ENCODE measurements at places on chromosomes 11 and 22.

- DNase-seq, result no peak
Measured at GRCh38 chr11:113859665-113860064, 15.7 kb downstream of the USP28 start.

DNA sequence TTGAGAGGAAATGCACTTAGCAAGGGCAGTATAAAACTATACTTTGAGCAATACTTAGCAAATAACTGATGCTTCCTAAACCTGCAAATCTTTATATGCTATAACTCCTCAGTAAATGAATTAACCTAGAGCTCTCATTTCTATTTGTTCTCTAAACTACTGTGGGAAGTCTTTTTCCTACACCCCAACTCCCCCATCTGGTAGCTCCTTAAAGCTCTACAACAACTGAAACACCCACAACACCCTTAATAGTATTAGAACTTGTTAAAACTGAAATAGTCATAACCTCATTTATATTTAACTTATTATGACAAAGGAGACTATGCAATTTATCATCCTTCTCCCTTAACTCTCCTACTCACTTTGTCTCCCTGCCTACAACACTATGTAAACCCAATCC, 43.4 kb downstream of the GUCY1A2 start:
- no peak for DNase-seq

GRCh38 chr22:42145175-42145574, 14.6 kb upstream of the CYP2D6 start:
- DNase-seq, result peak; percentile 74

DNA sequence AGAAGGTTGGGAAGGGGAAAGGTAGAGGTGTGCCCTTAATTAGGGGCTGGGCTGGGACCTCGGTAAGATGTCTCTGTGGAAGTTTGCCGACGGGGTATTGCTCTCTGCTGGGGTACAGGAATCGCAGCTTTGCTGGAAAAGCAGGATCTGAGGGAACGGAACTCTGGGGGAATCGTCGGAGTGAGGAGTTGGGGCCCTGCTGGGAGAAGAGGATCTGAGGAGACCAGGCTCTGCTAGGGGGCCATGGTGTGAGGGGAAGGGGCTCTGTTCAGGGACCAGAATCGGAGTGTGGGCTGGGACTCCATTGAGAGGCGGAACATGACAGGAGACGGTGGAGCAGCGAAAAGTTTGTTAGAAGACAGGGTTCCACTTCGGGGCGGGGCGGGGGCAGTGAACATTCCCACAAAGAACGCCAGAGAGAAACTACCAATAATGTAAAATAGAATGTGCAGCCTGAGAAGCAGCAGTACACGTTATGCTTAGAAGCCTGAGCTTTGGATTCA, 456 bp downstream of the AAMDC start:
- DNase-seq, result peak; percentile 65

GRCh38 chr11:44316659-44317240, 6.8 kb upstream of the ALX4 start:
- no peak for DNase-seq

DNA sequence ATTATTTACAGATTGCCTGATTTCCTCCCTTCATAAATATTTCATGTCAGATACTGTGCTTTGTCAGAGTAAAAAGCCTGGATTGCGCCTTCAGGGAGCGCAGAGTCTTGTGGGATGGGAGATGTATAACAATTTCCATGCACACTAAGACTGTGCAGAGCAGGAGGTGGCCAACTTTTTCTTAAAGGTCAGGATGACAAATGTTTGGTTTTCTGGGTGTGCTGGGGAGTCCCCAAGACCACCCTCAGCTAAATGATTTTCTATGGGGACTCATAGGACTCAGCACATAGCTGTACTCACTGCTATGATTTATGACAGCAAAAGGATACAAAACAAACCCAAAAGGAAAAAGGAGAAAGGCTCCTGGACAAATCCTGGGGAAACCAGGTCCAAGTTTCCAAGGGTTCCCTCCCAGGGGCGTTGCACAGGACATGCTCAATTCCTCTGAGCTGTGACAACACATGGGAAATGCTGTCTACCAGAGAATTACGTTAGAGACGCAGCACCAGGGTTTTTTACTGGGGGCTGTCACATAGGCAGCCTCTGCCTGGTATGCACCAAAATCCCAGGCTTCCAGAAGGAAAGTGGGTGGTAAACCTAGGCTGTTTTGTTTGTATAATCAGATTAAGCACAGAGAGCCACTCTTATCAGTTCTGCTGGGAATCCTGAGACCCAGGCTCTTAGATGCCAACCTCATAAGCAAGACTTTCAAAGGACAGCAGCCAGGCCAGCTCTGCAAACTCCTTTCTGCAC, 59.1 kb downstream of the CSNK2A3 start:
- DNase-seq, result no peak

DNA sequence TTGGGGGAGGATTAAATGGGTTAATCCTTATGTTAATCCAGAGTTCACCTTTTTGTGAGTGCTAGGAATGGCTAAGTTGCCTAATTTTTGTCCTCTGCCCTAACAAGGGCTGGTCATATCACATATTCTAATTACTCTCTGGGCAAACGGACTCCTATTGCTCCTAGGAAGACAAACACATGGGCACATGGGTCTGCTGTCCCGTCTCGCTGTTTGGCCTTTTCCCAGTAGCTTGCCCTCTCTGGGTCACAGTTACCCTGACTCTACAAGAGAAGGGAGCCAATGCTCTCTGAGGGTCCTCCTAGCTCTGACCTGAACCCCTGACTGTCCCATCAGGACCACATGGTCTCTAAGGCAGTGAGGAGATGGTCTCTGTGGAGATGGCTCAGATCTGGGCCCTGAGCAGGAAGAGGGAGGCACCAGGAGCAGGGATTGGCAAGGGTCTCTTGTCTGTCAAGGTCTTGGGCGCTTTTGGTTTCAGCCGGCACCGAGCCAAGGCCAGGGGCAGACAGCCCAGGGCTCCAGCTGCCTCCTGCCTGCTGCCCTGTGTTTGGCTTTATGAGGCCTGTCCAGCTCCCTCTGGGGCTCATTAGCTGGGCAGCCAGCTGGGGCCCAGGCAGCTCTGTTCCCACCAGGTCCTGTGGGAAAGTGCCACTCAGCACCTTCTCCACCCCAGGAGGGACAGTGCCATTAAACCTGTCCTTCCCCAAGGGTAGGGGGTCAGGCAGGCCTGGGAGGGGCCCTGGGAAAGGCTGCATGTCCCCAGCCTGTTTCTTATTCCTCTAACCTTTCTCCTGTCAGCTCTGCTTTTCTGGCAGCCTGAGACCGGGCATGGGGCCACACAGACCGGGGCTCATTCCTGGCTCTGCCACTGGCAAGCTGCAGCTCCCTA, 559.9 kb downstream of the MN1 start:
- DNase-seq, result peak; percentile 51

DNA sequence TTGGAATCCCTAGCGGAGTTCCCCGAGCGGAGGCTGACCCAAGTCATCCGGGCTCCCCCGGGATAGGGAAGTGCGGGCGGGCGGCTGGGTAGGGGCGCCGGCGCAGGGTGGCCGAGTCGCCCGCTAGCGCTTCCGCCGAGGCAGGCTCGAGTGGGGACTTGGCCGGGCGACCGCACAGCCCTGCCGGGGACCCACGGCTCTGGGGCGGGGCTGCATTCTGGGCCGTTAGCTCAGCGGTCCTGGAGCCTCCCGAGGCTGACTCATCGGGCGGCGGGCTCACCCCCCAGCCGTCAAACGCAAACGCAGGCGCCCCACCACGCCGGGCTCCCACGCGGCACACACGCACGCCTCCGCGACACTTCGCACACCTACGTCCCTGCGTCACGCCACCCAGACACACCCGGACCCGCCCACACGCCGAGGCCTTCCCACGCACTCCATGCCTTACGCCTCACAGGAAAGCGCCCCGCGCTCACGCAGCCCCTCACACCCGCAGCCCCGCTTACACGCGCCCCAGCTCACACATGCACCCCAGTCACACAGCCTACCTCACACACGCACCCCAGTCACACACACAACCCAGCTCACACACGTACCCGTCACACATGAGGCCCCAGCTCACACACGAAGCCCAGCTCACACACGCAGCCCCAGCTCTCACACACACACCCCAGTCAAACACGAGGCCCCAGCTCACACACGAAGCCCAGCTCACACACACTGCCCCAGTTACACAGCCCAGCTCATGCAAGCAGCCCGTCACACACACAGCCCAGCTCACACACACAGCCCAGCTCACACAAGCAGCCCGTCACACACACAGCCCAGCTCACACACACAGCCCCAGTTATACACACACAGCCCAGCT, 1.2 kb downstream of the PHLDB1 start:
- DNase-seq, result peak; percentile 97

All from osteoblast (primary cell).